Left ventricle myocardium inferior (tissue), 1 donor: ENCODE measurements at places on chromosomes 5 and 9. TPM values are rescaled to one million over a fixed set of nuclear protein-coding genes. Genes with fewer than 3 reads are reported as not detected.

The PCDHA9 gene
- total RNA-seq: not detected

The CNTNAP3B gene
- 8.0 TPM for total RNA-seq

The MEGF10 gene
- 0.47 TPM for total RNA-seq

The CDH18 gene
- not detected for total RNA-seq

DNA sequence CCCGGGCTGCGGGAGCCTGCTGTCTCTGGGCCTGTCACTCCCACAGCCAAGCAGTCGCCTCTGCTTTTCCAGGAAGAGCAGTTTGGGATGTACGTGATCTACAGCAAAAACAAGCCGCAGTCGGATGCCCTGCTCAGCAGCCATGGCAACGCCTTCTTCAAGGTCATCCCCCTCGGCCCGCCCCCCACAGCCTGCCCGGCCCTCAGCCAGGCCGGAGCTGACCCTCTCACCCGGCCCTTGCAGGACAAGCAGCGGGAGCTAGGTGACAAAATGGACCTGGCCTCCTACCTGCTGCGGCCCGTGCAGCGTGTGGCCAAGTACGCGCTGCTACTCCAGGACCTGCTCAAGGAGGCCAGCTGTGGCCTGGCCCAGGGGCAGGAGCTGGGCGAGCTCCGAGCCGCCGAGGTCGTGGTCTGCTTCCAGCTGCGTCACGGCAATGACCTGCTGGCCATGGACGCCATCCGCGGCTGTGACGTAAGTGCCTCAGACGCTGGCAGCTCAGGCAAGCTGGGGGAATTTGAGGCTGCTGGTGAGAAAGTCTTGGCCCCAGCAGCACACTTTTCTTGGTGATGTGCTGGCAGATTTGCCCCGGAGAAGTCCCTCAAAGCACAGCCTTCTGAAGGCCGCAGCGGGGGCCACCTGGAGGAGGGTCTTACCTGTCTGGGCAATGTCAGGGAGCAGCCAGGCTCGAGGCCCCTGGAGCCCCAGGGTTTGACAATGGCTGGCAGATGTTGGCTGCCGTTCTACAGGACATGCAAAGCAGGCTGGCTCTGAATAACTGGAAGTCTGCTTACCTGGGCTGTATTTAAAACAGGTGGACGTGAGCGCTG is 20.1 kb upstream of the LRRC14B start:
- DNase-seq: no peak

DNA sequence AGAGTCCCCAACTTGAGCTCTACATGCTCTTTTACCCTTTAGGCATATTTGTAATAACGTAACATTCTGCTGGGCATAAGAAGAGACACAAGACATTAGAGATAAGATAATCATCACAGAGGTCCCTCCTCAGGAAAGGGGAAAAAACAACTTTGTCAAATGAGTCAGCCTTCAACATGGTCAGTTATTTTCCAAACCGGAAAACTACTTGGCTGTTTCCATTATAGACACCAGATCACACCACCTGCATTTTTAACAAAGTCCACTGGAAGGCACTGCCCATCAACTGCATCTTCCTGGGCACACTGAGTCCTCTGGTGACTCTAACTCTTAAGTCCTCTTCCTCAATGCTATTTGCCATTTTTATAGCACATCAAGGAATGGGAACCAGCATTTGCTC is 221.8 kb downstream of the FAM114A2 start:
- DNase-seq: no peak

GRCh38 chr9:126719618-126720031 is 85.2 kb upstream of the ZBTB43 start:
- peak; percentile 66 for DNase-seq
